KBM-7 (cell line): ENCODE measurements at places on chromosomes 7 and 10.

GRCh38 chr10:11603741-11604140, 7.7 kb downstream of the USP6NL start:
- DNase-seq, result no peak

DNA sequence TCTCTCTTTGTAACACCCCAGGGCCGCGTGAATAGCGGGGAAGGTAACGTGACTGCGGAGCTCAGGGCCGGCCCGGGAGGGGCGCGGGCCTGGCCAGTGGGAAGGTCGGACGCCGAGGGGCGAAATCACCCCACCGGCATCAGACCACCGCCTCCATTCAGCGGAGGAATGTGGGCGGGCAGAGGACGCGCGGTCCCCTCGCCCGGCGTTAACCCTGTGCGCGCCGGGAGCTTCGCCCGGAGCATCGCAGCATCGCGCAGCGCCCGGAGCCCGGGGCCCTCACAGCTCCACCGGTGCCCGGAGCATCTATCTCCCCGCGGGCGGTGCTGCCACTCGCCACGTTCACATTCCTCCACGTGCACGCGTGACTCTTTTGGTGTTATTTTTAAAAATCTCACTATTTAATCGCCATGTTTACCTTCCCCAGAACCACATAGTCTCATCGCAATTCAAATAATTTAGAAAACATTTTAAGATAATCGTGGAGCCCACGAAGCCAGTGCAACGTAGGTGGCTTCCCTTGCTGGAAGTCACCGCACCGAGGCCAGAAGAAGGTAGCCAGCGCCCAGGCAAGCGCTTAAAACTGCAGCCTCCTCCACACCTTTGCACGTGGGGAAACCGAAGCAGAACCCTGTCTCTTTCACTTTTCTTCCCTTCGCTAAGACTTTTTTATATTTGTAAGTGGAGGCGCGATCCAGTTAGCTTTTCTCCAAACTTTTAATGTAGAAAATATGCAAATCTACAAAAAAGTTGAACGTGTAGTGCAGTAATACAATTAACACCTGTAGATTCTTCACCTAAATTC, 21.8 kb downstream of the FGFBP3 start:
- no peak for DNase-seq

GRCh38 chr7:94410413-94411187, 15.9 kb downstream of the COL1A2 start:
- DNase-seq, result no peak

GRCh38 chr7:37714606-37715005, 31.0 kb downstream of the GPR141 start:
- DNase-seq, result no peak
